ELF-1 (cell line): ENCODE measurements at places on chromosomes 2 and 18.

DNA sequence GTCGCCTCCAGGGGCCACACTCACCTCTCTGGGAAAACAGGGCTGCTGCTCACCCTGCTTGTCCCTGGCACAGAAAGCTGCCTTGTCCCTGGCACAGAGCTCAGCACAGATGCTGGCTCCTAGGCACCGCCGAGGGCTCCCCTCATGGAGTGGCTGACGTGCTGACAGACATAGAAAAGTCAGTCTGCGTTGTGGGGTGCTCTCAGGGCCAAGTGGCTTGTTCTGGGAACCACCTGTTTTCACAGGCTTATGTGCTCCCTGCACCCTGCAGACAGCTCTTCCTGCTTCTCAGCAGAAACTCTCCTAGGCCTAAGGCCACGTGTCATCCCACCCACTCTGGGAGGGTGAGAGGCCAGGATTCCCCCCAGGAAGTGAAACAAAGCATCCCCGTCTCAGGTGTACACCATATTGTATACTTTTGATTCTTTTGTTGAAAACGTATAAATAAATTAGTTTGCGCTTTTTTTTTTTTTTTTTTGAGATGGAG is 84.7 kb upstream of the TMEM200C start:
- no peak for DNase-seq

- DNase-seq, result peak; percentile 35
These were observed 878.9 kb downstream of the CPS1 start for GRCh38 chr2:211435331-211435730.

DNA sequence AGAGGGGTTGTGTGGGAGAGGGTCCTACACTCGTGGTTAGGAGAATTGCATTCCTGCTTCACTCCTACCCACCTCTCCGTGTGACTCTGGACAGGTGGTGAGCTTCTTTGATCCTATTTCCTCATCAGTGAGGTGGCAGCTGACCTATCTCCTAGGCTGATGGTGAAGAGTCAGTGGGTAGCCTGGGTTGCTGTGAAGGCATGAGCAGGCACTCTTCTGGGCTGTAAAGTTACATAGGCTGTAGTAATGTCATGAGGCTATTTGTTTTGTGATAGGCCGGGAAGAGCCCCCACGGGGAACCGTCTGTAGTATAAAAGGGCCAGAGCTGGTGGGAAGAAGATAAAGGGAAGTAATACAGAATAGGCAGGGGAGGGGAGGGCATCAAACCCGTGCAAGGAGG is 83.8 kb downstream of the TMEM247 start:
- DNase-seq, result no peak

GRCh38 chr2:34736482-34736881 is 1137.4 kb upstream of the FAM98A start:
- no peak for DNase-seq

GRCh38 chr2:63740943-63741342 is 100.8 kb upstream of the UGP2 start:
- DNase-seq, result no peak

DNA sequence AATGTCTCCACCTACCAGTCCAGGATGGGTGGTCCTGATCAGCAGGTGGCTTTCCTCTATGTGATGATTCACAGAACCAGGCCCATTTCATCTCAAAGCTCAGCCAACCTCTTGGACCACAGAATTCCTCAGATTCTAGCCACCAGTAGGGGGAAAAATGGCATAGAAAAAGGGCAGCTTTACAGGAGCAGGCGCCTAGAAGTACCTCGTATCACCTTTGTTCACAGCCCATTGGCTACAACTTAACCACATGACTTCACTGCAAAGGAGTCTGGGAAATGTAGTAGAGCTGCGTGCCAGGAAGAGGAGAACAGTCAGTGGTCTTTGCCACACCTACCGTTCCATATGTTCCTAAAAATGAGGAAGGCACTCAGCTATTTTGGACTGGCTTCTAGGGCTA is 62.8 kb upstream of the DTNA start:
- peak; percentile 74 for DNase-seq

GRCh38 chr18:8745355-8746014 is 40.1 kb downstream of the MTCL1 start:
- DNase-seq, result no peak

GRCh38 chr2:28366496-28367282 is 26.0 kb upstream of the FOSL2 start:
- peak; percentile 80 for DNase-seq

GRCh38 chr2:9388950-9389911 is 34.1 kb downstream of the ITGB1BP1 start:
- DNase-seq, result no peak

GRCh38 chr2:28764909-28765711 is 13.5 kb downstream of the PPP1CB start:
- DNase-seq, result no peak

DNA sequence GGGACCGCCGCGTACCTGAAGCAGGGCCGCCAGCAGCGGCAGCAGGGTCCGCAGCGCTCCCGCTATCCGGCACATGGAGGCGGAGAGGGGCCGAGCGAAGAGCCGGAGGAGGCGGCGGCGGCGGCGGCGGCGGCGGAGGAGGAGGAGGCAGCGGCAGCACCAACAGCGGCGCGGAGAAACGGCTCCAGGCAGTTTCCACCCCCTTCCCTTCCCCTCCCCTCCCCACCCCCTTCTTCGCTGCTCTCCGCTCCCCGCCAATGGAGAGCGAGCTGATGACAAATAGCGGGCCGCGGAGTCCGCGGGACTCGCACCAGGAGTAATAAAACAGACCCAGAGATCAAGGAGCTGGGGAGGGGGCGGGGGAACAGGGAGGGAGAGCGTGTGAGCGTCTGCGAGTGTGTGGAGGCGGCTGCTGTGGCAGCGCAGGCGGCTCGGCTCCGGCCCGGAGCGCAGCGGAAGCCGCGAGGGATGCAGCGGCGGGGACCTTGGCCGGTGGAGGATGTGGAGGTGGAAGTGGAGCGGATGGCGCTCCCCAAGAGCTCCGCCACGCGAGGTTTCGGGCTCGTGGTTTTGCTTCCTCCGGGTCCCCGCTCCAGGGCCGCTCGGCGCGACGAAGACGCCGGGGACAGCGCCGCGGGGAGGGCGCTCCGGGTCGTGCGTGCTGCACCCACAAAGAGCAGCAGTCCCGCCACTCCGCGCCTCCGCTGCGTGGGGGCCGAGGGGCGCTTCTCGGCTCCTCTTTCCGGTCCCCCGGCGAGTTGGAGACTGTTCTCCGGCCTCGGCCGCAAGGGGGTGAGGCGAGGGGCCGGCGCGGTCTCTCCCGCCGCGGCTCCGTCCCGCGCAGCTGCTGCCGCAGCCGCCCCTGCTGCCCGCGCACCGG is at the start of gene CDH2:
CDH2 (minus strand) TSS at position 183 of the 880 bp plus-strand sequence; CDS start at position 75, 108 bp downstream.
- peak; percentile 90 for DNase-seq

DNA sequence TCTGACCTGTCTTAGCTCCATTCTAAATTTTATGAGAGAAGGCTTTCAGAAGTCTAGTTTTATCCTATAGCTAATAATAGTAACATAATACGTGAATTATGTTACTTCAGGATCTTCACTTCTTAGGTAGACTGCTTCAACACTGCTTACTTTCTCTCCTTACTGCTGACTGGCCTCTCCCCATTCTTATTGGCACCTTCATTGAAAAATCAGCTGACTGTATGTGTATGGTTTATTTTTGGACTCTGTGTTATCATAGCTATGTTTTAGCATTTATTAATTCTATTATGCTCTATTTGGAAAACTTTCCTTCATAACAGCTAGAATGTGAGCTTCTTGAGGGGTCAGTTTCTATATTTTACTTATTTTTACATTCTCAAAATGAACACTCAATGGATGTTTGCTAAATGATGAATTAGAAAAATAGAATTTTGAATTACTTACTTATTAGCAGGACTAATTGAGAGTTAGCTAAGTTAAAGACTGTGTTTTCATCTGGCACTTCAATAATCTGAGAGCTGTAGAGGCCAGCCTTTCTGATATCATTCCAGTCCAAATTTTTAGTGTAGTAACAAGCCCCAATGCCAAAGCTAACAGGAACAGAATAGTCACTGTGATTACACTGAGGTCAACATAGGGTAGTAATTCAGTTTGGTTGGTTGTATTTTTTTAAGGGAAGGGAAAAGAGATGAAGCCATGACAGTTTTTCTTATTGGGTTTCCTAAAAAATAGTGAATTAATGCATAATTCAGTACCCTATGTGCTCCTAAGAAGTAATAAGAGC is 92.3 kb downstream of the TTC27 start:
- no peak for DNase-seq

DNA sequence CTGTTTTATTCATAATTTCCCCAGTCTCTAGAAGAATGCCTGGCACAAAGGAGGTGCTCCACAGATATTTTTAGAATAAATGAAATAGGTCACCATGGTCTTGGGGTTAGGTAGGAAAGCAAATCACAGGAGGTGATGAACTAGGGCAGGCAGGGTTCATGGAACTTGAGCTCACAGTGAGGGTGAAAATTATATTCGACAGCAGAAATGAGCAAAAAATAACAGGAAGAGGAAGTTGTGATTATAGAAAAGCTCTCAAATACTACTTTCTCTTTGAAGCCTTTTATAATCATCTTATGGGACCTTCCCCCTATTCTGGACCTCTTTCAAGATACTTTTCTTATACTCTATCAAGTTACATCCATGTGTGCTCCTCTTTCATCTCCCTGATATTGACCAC is 4.5 kb upstream of the CREB1 start:
- no peak for DNase-seq

DNA sequence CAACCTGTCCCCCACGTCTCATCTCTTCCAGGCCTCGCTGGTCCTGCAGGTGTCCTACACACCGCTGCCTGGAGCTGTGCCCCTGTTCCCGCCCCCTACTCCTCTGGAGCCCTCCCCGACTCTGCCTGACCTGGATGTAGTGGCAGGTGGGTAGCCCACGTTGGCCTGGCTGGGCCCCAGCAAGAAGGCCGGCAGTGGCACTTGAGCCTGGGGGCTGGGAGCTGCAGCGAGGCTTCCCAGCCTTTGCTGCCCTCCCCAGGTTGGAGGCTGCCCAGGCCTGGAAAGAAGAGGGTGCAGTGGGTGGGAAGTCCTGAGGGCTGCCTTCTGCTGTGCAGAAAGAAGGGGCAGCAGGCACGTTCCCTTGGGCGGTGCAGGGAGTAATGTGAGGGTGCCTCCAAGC is 58.4 kb downstream of the DYSF start:
- no peak for DNase-seq

- no peak for DNase-seq
These were observed 44.7 kb upstream of the SH3RF3 start for GRCh38 chr2:109084341-109084740.

GRCh38 chr18:4593895-4594294 is 138.8 kb upstream of the DLGAP1 start:
- no peak for DNase-seq

DNA sequence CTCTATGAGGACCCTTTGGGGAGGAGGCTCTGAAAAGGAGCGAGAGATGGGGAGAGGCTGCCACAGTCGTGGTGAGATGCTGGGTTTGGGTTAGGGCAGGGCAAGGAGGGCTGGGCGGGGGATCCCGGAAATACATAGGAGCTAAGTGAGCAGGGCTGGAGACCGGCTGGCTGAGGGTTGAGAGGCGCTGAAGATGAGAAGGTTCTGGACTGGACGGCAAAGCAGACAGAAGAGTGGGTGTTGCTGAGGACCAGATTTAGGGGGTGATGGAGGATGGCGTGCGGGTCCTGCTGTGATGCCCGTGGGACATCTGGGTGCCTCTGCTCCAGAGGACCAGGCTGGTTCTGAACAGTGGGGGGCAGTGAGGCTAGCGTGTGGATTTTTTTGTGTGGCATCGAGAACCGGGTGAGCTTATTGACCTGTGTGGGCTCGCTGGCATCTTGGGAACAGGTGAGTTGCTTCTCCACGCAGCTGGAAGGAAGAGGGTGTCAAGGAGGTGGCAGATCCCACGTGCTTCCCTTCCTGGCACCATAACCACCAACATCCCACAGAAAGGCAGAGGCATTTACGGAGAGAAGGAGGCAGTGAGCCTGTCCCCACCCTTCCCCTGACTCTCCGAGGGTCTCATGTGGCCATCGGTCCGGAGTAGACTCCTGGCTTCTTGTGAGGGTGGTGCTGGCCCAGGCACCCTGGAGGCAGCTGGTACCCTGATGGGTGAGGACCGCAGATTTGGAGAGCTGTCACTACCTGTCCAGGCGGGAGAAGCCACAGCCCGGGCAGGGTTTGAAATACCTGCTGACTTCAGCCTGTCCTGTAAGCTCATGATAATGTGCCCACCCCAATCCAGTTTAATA is 70.3 kb downstream of the ASB1 start:
- no peak for DNase-seq

GRCh38 chr2:7900593-7900992 is 781.3 kb upstream of the ID2 start:
- DNase-seq, result no peak

DNA sequence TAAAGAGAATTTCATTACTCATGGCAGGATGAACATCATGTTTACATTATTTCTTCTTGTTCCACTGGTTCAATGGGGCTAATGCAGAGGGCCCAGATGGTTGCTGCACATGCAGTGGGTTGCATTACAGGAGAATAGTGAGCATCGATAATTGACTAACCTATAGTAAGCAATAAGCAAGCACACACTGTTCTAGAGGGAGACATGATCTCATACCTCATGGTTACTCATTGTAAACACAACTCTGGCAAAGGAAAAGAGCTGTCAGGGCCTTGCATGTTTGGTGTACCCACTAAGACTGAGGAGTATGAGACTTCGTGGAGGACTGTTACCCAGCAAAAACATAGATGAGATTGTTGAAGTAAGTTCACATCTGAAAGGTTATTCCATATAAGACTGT is 885.6 kb upstream of the VRK2 start:
- DNase-seq, result no peak

DNA sequence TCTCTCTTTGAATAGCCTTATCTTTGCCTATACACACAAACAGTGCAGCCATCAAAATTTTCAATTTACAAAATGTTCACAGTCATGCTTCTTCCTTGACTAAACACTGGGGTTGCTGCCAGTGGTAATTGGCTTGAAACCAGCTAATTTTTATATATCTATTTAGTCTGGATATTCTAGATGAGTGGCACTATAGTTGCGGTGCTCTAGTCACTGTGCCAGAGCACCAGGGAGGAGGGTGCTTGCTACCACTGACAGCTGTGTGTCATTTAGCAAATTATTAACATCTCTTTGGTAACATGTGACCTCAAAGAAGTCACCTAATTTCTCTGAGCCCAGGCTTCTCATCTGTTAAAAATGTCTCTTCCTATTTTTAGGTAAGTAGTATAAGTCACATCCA is 130.4 kb downstream of the MEIS1 start:
- DNase-seq, result no peak

- peak; percentile 51 for DNase-seq
These were observed 861 bp upstream of the SEMA4C start for GRCh38 chr2:96870626-96871255.

GRCh38 chr2:108304975-108305374 is 16.3 kb downstream of the SULT1C2 start:
- no peak for DNase-seq

GRCh38 chr2:215019521-215020145 is 118.8 kb downstream of the ABCA12 start:
- DNase-seq, result no peak
